ENCODE measurements at places on chromosomes 7 and 10.
A peak's percentile ranks its signal among the peaks of the same experiment; 100 is the strongest.

- no peak for DNase-seq
These were observed 147.4 kb downstream of the CYP26A1 start for GRCh38 chr10:93221171-93221496.

- no peak for DNase-seq
These were observed 4.5 kb downstream of the ZNF783 start for GRCh38 chr7:149266451-149266850.

- DNase-seq: no peak
These were observed 83.1 kb upstream of the MINDY3 start for GRCh38 chr10:15943426-15943825.

DNA sequence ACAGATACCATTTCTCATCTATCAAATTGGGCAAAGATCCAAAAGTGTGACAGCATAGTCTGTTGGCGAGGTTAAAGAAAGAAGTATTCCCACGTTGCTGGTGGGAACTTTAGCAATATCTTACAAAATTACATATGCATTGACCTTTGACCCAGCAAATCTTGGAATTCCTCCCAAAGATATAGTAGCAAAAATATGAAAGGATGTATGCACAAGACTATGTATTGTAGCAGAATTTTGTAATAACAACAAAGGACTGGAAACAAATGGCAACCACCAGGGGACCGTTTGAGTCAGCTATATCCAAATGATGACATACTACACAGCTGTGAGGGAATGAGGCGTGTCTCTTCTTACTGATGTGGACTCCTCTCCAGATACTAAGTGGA, 50.2 kb downstream of the KCNH2 start:
- peak; percentile 25 for DNase-seq

DNA sequence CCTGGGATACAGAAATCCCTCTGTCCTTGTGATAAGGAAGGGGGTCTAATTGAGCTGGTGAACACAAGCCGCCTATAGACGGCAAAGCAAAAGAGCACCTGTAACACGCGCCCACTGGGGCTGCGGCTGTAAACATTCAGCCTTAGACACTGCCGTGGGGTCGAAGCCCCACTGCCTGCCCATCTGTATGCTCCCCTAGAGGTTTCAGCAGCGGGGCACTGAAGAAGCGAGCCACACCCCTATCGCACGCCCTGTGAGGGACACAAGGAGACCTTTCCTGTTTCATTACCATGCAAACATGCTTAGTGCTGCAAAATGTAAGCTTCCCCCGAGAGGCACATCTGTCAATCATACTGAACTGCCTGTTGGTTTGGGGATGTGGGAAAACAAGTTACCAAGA, 82.1 kb downstream of the NRP1 start:
- no peak for DNase-seq

DNA sequence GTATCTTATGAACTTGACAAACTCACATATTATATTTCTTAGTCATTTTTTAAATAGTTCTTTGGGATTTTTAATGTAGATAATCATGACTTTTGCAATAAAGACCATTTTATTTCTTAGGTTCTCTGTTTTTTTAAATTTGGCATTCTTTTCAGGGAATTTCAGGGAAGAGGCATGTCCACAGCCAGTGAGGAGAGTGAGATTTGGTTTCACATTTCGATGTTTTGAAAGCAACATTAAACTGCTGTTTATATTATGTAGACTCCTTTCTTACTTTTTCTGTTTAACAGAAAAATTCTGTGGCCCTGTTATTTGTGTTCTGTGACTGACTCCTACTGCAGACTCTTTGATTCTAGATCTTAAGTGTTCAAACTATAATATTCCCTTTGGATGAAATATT, 153.7 kb downstream of the FAM107B start:
- DNase-seq: no peak

DNA sequence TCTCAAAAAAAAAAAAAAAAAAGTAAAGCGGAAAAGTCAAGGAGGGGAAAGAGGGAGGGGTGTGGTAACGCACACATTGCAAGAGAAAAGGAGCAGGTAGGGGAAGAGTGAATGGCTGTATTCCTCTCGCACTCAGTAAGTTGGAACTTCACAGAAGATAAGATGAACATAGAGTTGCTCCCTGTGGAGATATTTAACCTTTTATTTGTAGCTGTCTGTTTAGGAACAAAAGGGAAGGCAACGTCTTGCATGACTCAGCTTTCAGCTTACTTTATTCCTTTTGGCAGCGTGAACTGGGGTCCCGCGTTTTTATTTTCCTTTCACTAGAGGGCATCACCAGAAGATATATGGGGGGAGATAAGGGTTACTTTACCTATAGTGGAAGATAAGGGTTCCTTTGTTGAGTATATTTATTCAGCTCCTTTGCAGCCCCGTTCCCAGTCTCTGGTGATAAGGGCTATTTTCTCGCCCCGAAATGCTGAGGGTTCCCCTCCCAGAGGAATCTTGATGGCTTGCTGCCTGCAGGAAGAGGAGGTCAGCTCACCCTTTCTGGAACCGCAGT, 78.5 kb downstream of the APBB1IP start:
- no peak for DNase-seq

DNA sequence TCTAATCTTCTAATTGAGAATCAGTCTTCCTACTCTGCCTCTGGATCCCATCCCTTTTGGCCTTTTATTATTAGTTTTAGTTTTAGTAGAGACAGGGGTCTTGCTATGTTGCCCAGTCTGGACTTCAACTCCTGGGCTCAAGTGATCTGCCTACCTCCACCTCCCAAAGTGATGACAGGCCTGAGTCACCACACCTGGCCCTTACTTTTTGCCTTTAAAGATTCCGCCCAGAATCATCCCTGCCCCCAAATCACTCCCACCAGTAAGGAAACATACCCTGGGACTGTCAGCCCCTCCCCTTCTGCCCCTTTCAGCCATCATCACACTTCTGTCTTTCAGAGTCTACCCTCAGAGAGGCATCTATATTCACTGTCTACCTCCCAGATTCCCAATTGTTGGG, 18.7 kb downstream of the KPNA7 start:
- no peak for DNase-seq

GRCh38 chr10:116083226-116083762, 189.7 kb downstream of the GFRA1 start:
- DNase-seq: no peak

- DNase-seq: peak; percentile 15
These were observed 11.3 kb downstream of the C10orf105 start for GRCh38 chr10:71708301-71708703.

DNA sequence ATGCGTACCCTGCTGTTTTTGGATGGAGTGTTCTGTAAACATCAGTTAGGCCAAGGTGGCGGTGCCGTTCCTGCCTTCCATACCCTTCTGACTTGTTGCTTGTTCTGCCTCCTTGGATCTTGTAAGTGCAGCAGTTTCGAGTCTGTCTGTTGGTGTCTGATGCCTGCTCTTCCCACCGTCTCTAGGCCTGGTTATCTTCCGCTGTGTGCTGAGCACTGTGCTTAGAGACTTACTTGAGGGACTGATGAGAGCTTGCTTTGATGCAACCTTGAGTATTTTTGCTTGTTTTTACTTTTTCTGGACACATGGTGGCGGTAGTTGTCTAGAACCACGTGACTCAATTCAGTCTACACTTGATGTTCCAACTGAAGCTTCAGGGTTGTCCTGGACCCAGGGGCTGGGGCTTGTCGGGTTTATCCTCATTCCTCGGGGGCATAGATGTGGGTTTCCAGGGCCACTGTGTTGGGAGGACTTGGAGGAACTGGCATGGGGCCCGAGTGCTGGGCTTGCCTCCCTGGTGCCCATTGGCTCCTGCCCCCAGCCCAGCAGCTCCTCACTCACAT, 14.4 kb upstream of the SPRN start:
- peak; percentile 20 for DNase-seq

DNA sequence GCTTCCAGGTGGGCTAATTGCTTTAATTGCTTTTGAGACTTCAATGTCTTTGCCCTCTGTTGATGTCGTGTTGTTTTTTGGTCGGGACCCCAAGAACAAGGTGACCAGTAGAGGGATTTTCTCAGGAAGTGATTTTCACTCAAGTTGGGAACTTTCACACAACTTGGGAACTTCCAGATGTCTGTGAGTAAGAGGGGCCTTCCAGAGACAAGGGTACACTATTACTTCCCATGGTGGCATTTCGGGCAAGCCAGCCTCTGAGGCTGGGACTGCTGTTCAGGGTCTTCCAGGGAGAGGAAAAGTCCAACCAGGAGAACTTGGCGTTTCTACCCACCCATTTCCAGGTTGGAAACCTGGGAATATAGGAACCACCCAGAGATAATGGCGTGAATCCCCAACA, 170.0 kb upstream of the CDCA7L start:
- DNase-seq: no peak

GRCh38 chr10:126224967-126225671, 163.2 kb downstream of the ADAM12 start:
- no peak for DNase-seq

DNA sequence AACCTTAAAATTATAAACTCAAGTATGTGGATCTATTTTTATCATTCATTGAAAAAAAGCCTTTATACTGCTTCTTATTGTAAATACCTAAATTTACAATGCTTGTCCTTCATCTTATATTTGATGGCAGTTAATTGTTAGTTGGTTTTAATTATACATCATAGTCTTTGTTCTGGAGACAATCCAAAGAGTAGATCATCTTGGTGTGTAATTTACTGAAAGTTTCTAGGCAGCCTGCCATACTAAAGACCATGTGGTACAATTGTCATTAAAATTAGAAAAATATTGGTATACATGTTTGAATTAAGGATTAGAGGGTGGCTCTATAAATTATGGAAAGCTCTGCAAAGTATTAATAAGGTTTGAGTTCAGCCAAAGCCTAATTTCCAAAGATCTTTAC, 231.4 kb downstream of the KCND2 start:
- no peak for DNase-seq

GRCh38 chr10:128855618-128856428, 611.2 kb upstream of the MGMT start:
- DNase-seq: no peak

GRCh38 chr7:28500138-28500537, 87.8 kb downstream of the CREB5 start:
- no peak for DNase-seq

GRCh38 chr10:113422371-113422770, 130.5 kb upstream of the HABP2 start:
- peak; percentile 9 for DNase-seq

DNA sequence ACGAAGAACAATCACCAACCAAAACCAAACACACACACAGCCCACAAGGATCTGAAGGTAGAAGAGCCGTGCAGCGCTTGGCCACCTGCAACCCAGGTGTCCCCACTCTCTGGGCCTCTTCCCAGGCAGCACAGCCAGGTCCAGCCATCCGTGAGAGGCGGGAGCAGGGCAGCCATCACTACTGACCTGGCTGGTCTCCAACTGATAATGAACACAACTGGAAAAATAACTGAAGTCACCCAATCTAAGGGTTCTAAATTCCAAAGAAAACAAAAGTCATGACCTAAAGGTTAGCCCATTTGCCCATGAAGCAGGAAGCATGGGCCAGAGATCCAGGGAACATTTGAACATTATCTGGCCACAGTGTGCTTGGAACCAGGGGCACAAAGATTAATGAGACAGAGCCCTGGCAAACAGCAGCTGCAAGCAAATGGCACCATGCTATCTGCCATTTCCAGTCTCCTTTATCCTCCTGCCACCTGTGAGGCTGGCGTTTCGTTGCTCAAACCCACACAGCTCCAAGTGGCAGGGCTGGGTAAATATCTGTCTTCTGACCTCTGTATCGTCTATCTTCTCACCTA, 207.9 kb downstream of the TNS3 start:
- DNase-seq: no peak

DNA sequence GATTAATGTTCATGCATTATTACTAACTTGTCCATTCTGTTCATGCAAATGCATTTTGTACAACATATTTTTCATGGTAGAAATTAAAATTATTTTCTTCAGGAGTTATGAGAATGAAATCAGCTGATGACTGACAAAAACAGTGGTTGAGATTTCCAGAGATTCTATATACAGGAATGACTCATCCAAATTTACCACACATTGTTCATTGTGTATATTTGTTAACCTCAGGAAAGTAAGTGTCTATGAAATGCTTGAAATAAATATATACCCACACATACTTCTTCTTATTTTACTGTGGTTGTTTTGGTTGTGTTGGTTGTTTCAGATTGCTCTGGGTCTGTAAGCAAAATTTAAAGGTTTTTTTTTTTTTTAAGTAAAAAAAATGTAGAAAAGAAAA, 108.1 kb upstream of the SP8 start:
- no peak for DNase-seq

GRCh38 chr10:60140651-60141632, 234.6 kb upstream of the CCDC6 start:
- peak; percentile 13 for DNase-seq

DNA sequence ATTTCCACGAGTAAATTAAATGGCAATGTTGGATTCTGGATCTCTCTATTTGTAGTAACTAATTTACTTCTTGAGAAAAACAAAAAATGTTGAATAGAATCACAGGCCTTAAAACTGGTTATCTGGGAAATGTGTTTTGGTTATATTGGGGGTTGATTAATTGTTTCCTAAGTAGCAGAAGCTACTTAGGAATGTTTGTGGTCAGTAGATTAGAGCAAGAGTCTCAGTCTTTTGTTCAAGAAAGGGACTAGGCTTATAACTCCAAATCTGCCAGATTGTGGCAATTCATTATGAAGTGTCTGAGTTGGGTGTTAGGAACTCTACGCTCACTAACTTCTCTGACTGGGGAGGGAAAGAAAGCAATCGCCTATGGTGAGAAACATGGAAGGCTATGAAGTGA, 244.3 kb upstream of the PHYHIPL start:
- DNase-seq: no peak

- DNase-seq: peak; percentile 7
These were observed 28.7 kb upstream of the CALU start for GRCh38 chr7:128710481-128710880.

DNA sequence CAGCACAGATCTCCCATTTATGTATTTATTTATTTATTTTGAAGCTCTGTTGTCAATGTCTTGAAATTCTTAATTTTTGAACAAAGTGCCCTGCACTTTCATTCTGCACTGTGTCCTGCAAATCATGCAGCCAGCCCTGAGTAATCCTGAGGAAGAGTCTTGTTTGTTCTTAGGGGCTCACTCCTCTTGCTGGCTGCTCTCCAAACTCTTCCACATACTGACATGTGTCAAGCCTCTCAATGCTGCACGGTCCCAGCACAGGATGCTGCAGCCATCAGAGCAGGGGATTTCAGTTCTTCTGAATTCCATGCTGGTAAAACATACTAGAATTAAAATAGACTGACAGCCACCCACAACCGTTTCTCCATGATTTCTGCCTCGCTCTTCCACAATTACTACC, 207.2 kb downstream of the PARD3 start:
- DNase-seq: peak; percentile 24

DNA sequence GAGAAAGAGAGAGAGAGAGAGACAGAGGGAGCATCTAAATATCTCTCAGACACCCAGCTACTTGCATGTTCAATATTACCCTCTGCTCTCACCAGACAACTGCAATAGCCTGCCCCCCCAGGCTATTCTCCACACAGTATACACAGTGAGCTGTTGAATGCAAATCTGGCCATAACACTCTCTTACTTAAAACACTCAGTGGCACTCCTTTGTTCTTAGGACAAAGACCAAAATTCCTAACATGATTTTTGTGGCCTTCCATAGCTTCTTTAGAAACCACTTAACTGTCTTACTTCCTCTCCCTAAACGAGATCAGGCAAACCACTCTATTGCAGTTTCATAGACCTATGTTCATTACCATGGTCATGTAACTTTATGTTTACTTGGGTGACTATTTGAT, 903.6 kb upstream of the AUTS2 start:
- DNase-seq: peak; percentile 70
